NCI-H1105 treated with DMSO at 0.1 percent for 48 hours (cell line): ENCODE measurements at places on chromosomes 6 and 20.

DNA sequence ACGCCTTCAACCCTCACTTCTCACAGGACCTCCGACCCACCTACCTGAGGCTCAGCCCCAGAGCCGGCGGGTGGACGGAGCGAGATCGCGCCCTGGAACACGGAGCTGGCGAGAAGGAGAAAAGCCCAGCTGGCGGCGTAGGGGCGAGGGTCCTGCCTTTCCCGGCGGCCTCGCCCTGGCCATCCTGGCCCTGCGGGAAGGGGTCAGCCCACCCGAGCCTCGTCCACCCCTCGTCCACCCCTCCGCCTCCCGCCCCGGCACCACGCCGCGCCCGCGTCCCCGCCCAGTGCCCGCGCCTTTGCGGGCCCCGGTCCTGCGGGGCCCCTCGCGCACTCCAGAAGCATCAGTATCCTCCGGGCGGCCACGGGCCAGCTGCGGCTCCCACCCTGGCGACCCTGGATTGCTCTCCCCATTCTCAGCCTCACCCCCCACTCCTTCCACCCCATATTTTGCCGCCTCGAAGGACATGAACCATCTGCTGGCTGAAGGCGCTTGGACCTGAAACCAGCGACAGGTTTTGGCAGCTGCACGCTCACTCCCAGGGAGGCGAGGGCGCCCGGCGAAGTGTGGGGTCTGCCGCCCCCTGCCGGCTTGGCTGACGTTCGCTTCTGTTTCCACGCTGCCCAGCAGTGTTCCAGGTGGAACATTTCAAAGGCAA lies 65.1 kb downstream of the PLG start:
- peak; percentile 91 for DNase-seq

DNA sequence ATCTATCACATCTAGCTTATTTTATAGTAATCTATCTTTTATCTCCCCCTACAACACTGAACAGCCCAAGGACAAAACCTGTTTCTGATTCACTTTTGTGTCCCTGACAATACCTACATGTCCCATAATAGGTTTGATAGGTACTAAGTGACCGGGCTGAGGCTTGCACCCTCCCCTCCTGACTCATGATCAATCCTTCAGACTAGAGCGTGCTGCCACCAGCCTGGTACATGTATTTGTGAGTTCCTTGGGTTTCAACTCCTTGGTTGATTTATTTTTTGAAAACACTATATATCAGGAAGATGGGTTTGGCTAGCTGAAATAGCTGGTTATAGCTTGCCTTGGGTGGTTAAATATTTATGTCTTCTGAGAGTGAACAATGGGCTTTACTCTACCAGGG lies 41.6 kb upstream of the RAB23 start:
- DNase-seq = no peak

DNA sequence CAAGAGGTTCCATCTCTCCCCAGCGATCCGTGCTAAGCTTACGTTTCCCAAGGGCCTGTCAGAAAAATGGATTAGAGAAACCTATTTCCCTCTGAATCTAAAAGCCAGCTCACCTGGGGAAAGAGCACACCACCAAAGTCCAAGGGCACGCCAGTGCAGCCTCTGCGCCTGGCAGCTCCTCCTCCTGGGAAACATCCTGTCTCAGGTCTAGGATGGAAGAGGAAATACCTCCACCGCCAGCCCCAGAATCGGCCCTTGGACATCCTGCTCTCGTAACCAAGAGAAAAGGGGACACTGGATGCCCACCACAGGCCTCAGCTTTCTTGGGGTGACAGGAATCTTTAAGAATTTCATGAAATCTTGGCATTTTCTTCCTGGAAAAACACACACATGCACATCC lies 18.7 kb downstream of the RAMACL start:
- no peak for DNase-seq

DNA sequence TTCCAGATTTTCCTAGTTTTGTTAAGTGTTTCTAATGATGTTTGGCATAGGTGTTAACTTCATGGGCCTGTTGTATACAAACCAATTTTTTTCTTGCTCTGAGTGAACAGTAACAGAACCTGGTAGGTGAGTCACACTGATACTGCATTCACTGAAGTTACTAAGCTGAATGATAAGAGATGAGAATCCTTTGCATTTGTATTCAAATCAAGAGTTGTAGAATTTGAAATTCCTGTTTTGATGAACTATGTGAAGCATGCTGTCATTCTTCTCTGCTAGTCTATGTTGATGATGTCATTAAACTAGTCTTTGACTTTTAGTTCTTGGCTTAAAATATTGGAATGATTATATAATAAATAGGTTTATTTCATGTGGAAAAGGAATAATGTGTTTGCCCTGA lies 37.9 kb downstream of the PTPRA start:
- no peak for DNase-seq

DNA sequence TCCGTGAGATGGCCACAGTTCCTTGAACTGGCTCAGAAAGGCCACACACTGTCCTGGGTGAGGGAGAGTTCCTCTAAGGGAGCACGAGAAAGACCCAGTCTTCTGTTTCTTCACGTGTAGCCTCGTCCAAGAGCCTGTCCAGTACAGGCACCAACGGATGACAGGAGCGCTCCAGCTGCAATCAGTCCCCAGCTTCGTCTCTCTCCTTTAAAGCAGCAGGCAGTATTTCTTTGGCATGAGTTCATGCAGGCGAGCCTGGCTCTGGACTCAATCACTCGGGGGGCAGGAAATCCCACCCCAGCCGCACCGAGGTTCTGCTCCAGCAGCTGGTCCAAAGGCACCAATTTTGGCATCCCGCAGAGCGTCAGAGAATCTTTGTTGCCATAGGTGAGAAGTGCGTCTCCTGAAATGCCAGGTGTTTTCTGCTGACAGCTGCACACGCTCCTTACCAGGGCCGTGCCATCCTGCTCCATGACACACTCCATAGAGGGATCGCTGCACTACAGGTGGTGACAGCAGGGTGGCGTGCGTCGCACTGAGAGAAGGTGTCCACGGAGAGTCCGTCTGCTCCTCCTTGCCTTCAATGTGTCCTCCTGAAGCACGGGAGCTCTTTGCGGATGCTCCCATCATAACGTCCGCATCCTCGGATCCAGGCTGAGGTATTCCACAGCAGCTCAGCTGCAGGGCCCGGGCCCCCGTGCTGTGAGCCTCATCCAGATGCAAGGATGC lies 59.6 kb upstream of the AFDN start:
- DNase-seq = no peak

- DNase-seq = no peak
Observed at GRCh38 chr6:74320074-74320473, 624.1 kb downstream of the CD109 start.

DNA sequence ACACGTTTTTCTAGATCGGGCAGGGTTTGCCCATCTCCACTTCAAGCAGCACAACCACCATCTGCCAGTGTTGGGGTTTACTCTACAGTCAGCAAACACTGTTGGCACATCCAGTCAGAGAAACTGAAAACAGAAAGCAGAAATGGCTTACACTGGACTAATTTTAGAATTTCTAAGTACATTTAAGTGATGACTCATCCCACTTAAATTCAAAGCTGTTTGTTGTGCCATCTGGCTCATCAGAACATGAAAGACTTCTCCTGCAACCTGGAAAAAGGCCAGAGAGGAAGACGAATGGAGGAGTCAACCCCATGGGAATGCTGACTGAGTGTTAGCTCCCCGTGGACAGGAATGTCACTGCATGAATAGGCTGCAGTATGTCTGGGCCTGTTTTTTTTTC lies 21.8 kb downstream of the FAM209B start:
- peak; percentile 45 for DNase-seq
